ENCODE measurements at places on chromosomes 13 and 19.

DNA sequence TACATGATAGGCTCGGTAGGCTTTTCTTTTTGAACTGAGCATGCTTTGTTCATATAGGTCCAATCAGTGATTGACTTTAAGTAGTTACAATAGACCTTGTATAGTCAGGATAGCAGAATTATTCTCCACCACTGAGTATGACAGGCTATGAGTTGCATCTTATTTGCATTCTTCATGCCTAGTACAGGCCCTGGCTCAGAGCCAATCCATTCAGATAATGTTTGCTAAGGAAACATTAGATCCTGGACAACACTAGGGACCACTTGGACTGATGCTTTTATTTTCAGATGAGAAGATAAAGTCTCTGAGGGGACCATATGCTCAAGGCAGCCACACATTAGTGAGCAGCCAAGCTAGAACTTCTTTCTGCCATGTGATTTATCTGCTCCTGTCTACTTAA lies 133.9 kb downstream of the KL start:
- no peak for DNase-seq

DNA sequence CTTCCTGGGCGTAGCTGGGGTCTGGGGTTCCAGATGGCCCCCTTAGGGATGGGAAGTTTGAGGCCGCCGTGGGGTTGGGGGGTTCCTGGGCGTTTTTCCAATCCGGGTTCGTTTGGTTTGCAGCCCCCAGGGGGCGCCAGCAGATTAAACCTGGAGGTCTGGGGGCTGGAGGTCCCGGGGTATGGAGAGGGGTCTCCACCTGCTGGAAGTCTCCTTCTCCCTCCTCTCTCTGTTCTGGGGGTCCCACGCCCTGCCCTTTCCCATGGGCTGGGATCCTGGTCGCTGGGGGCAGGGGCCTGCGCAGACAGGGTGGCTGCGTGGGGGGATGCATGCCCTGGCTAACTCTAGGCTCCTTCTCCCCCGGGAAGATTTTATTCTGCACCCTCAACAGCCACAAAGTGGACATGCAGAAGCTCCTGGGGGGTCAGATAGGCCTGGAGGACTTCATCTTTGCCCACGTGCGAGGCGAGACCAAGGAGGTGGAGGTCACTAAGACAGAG lies 899 bp downstream of the GIPC3 start:
- DNase-seq, result no peak

GRCh38 chr13:29143847-29144246 lies 323.7 kb downstream of the MTUS2 start:
- DNase-seq, result no peak

DNA sequence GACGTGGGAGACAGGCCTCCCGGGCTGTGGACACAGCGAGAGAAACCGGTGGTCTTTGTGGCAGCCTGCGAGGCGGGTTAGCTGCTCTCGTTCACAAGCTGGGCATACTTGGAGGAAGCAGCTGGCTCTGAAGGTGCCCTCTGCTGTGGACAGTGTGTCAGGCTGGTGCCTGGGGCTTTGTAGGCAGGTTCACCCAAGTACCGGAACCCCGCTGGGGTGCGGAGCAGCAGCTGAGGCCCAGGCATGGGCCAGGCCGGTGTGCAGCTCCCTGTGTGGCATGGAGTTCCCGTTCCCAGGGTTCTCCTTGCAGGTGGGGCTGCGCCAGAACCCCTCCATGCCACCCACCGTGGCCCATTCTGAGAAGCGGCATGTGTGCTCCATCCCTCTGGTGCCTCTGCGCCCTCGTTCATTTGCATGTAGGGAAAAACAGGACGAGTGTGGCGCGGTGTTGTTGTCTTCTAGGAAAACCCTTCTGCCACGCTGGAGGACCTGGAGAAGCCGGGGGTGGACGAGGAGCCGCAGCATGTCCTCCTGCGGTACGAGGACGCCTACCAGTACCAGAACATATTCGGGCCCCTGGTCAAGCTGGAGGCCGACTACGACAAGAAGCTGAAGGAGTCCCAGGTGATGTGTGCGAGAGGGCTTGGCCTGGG lies 20.0 kb downstream of the UPF1 start:
- no peak for DNase-seq

GRCh38 chr19:21604951-21605476 lies 99.6 kb downstream of the ZNF429 start:
- no peak for DNase-seq

DNA sequence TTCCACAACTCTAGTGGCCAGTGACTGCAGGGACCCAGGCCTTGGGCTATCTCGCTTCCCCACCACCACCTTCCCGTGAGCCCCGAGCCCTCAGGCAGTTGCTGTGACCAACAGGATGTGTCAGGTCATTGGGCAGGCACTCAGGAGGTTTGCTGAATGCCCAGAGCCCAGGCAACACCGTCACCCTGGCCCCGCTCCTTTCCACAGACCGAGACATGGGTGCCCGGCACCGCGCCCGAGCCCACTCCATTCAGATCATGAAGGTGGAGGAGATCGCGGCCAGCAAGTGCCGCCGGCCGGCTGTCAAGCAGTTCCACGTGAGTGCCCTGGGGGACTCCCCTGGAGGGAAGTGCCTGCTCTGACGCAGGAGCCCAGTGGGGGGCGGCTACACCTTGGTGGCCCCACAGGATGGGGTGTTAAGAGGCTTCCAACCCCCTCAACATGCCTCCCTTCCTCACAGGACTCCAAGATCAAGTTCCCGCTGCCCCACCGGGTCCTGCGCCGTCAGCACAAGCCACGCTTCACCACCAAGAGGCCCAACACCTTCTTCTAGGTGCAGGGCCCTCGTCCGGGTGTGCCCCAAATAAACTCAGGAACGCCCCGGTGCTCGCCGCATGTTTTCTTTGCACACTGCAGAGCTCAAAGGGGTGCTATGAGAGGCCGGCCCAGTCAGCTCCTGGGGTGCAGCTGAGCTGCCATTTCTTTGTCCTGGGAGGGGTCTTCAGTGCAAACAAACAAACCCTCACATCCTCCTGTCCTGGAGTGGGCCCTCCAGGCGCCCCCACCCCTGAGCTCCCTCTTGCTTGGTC lies 3.2 kb downstream of the RPL18A start:
- DNase-seq, result no peak

DNA sequence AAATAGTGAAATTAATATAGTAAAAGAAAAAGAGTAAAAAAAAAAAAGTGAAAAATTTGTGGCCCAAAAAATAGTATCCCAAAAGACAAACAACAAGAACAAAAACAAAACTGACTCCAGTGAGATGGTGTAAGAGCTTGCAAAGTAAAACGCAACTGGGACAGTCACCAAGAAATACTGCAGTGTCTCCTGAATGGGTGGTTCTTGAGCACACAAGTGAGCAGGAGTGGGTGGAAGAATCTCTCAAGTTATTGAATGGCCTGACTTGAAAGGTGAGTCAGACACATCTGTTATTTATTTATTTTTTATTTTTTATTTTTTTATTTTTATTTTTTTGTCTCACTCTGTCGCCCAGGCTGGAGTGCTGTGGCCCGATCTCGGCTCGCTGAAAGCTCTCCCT lies 1.9 kb downstream of the ZNF493 start:
- DNase-seq, result no peak

GRCh38 chr19:29674374-29675119 lies 9.3 kb downstream of the PLEKHF1 start:
- no peak for DNase-seq

DNA sequence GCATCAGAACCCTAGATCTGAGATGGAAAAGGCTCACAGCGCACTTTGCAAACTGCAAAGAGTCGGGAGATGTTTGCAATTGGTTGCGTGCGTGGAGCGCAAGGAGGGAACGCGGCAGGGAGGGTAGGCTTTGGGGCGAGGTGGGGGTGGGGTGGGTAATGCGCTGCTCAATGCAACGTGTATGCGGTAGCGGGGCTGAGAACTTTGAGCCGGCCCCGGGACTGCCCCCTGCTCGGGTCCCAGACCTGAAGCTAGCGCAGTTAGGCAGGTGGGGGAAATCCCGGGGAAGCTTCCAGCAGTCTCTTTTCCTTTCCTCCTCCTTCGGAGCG lies 971 bp downstream of the FOSB start:
- DNase-seq, result no peak

GRCh38 chr19:1955171-1956121 lies 14.5 kb downstream of the CSNK1G2 start:
- no peak for DNase-seq

GRCh38 chr19:32415246-32415645 lies 9.7 kb downstream of the DPY19L3 start:
- DNase-seq, result no peak

DNA sequence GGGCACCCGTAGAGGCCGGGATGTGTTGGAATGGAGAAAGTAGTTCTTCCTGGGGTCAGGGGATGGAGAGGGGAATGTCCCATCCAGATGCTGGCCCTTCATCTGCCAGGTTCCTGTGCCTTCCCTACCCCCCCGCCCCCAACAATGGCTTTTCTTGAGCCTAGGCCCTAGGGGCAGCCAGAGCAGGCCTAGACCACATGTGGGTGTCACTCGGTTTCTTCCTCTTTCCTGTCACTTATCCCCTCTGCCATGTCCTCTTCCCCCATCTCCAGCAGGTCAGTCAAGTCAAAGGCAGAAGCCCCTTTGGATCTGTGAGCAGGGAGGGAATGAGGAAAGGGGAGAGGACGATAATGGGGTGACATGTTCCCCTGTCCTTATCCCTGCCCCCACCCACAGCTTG lies 36.4 kb downstream of the LYL1 start:
- DNase-seq, result no peak

DNA sequence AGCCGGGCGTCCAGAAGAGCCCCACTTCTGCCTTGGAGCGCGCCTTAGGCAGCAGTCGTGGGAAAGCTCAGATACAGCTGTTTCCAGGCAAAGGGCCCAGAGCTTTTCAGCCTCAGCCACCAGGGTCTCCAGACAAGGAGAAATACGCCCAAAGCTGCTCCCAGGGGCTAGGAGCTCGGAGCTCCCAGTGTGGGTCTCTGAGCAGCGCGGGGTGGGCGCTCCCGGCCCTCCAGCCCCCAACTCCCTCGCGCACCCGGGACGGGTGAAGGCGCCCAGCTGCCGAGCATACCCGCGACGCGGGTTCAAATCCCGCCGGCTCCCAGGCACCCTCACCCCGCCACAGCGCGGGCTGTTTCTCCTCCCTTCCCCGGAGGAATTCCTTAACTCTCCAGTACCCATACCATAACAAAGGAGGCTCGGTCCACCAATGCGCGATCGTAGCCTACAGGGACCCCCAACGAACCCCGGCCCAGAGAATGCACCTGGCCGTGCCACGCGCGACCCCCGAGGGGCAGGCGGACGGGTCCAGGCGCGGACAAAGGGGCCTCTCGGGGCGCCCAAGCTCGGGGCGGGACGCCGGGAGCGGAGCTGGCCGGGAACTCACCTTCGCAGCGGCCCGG lies 507 bp downstream of the COL4A1 start:
- no peak for DNase-seq

DNA sequence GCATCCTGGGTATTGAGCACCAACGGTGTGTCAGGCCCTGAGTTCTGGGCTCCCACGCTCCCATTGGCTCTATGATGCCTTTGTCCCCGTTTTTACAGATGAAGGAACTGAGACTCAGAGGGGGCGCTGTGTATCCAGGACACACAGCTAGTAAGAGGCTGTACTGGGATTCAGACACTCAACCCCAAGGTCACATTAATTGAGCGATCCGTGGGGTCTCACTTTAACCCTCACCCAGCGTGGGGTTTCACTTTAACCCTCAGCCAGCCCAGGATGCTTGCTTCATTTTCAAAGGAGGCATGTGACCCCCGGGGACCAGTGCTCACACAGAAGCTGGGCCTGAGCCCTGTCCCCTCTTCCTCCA lies 42.6 kb downstream of the CYP4F22 start:
- no peak for DNase-seq

GRCh38 chr19:13095393-13095784 lies 7.3 kb downstream of the LYL1 start:
- DNase-seq, result no peak

- no peak for DNase-seq
Measured at GRCh38 chr13:43307921-43308433, 284.6 kb downstream of the DNAJC15 start.

DNA sequence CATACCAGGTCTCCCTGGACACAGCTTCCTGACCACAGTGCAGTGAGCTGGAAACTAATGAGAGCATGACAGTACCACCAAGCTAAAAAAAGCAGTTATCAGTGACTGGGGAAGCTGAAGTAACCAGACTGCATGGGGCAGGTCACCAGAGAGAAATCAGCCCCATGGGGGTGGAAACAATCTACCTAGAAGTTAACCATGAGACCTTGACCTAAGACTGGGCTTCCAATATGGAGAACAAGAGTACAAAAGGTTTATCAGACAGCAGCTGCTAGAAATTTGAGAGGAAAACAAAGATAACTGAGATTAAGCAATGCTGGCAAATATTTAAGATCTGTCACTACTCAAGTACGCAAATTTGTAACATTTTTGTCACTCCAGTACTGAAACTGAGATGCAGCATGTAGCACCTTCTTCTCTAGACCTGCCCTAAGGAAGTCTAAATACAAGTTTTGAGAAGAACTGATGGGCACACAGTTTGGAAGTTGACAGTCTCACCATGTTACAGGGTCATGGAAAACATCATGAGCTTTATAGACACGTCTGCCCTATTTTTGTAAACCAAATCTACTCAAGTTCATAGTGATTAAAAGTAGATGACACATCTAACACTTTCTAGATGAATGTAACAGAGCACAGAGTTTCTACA lies 2641.8 kb upstream of the PCDH20 start:
- DNase-seq, result no peak

GRCh38 chr19:54560881-54561385 lies 12.7 kb upstream of the LILRA2 start:
- DNase-seq, result no peak

GRCh38 chr19:15198951-15199660 lies 1.7 kb downstream of the NOTCH3 start:
- DNase-seq, result no peak

- no peak for DNase-seq
Measured at GRCh38 chr19:8567522-8568172, 9.6 kb downstream of the MYO1F start.

DNA sequence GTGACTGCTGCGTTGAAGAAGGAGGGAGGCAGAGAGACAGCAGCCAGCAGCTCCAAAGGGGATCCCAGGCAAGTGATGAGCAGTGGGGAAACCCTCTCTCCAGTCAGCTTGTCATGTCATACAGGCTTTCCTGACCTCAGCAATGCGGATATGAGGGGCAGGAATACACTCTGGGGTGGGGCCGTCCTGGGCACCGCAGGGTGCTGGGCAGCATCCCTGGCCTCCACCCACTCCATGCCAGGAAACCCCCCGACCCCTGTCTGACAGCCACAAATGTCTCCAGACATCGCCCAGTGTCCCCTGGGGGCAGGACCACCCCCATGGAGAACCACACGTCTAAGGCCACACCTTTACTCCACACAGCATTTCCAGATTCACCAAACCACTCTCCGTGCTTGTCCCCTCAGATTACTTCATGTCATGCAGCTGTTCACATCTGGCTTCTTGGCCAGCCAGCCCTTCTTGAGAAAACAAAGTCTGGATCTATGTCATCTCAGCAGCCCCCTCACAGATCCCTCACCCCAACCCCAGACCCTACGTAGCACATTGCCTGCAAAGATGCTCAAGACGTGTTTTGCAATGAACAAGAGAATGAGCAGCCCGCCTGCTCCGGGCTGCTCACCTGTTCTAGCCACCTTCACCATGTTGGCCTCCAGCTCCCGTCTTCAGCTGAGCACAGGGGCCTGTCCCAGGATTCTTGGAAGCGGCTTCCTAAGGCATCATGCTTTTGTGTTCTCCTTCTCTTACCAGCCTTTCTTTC lies 46.5 kb downstream of the RFX2 start:
- no peak for DNase-seq

GRCh38 chr19:829129-829758 lies 1.6 kb downstream of the AZU1 start:
- DNase-seq, result no peak
